ENCODE measurements at places on chromosomes 11 and 22. TPM values are rescaled to one million over a fixed set of nuclear protein-coding genes. Genes with fewer than 3 reads are reported as not detected.

DNA sequence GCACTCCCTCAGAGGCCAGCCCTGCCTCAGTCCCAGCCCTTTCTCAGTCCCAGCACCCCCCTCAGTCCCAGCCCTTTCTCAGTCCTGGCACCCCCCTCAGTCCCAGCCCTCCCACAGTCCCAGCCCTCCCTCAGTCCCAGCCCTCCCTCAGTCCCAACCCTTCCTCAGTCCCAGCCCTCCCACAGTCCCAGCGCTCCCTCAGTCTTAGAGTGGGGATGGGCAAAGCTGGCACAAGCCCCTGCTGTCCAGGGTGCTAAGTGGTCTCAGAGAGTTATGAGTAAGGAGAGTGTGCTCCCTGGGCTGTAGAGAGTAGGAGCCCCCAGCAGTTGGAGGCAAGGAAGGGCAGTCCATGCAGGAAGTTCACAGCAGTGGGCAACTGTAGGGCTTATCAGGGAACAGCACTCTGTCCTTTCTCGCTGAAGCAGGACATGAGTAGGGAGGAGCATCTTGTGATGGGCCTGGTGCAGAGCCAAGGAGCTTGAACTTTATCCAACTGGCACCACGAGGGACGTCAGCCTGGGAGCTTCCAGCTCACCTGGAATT, 51.4 kb upstream of the CRYBB3 start:
- no peak for DNase-seq

Gene BTBD18
- not detected for total RNA-seq

Gene BIK
- 1.7 TPM for total RNA-seq

Gene MPZL2
- total RNA-seq, result 29.8 TPM

Gene PRSS23
- total RNA-seq, result 66.2 TPM

Gene PTPN5
- total RNA-seq, result 1.8 TPM

DNA sequence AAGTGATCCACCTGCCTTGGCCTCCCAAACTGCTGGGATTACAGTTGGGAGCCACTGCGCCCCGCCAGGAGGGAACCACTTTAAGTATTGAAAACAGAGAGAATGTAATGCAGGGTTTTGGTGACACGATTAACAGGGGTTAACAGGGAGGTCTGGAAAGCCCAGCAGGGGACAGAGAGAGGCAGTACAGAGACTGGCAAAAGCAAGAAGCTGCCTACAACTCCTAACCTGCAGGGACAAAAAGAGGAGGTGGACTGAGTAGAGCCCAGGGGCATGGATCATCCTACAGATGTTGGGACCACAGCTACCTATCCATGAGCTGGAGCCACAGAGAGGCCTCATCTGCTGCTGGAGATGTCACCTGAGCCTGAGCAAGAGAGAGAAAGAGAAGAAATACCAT, 1.7 kb upstream of the SPINDOC start:
- DNase-seq, result no peak

- no peak for DNase-seq
These were observed 13.8 kb upstream of the RBM4B start for GRCh38 chr11:66691311-66691980.

Gene MPPED2
- total RNA-seq, result 11.0 TPM

GRCh38 chr11:92941676-92942571, 27.5 kb upstream of the MTNR1B start:
- DNase-seq, result no peak

Gene PARVA
- total RNA-seq, result 90.4 TPM

GRCh38 chr22:38845004-38845740, 1.3 kb upstream of the NPTXR start:
- DNase-seq, result no peak

DNA sequence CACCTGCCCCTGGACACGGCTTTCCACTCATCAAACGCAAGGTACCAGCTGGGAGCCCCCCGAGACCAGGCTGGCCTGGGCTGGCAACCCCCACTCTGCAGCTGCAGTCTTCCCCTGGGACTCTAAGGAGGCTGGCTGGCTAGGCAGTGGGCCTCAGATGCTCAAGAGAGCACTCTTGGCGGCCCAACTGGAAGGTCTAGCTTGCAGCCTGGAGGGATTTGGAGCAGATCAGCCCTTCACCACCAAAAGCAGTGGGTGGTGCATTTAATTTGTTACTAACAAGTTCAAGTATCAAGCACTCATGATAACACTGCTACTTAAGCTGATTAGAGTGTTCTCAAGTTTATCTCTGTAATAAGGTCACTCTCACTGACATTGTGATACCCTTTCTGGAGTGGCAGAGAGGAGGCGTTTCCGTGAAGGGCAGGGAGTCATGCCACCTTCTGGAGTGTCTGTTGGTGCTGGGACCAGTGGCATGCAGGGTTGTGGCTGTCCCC, 21.5 kb downstream of the C22orf23 start:
- no peak for DNase-seq

DNA sequence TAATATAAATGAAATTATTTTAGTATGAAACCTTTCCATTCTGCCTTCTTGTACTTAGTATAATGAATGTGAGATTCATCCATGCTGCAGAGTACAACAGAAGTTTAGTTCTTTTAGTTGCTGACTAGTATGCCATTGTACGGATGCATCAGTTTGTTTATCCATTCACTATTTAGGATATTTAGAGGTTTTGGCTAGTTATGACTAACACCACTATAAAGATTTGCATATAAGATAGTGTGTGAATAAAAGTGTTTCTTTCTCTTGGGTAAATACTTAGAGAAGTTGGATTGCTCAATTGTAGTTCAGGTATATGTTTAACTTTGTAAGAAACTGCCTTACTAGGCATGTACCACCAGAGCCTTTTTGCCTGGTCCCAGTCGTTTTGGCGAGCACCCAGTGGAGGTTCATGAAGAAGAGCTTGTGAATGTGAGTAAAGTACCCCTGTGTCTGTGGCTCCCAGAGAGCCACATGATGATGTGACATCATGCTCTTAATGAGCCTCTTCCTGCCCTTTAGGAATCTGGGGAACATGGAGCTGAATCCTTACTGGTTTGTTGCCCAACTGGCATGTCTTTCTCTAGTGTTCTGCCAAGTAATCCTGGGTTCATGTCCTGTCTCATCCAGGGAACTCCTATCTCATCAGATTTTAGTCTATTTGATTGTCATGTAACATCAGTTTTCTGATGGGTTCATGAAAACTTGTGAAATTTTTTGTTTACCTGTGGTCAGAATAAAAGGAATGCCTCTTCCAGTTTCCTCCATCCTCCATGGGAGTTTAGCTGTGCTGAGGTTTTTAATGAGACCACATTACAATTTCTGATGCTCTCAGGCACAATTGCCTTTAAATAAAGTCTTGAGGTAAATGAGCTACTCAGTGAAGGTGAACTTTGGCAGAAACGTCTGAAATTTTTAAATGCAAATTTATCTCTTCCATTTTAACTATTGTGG, 234.8 kb downstream of the CASP12 start:
- no peak for DNase-seq

Gene PLAAT4
- 26.3 TPM for total RNA-seq

DNA sequence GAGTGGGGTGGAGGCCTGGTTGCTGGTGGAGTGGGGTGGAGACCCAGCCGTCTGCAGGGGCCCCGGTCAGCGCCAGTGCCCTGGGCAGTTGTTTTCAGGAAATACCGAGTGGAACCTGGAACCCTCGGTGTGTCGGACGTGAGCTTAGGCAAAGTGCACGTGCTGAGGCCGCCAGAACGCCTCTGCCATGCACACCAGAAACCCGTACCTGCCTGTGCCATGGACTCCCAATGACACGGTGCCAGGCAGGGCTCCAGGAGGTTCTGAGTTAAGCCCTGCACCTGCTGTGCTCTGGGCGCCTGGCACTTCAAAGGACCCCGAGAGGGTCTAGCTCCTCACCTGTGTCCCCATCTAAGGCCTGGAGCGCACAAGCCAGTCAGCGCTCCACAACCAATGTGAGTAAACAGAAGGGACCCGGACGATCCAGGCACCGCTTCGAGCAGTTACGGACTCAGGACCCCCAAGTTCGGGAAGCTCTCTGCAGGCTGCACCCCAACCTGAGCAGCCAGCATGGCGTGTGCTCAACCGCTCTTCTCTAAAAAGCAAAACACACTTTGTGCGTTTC, 12.3 kb downstream of the TOLLIP start:
- DNase-seq, result no peak

DNA sequence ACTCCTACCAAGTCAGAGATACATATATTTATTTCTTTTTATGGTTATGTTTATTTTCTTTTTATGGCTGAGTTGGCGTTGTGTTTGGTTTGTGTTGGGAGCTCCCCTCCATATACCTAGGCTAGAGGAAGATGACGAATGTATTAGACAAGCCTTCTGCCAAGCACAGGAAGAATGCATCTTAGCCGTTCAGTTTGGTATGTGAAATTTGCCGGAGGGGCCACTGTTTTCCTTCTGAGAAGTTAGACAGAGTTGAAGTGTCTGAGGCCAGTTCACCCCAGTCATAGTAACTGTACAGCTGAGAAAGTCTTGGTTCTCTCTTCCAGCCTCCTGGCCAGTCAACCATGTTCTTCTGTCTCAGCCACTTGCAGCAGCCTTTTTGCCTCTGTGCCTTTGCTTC, 29.8 kb downstream of the TEAD1 start:
- DNase-seq, result no peak

GRCh38 chr11:77175869-77176539, 48.0 kb downstream of the MYO7A start:
- DNase-seq, result no peak

Gene MFRP
- total RNA-seq, result not detected

- DNase-seq, result no peak
These were observed 141.1 kb downstream of the RCN1 start for GRCh38 chr11:32231909-32232493.

GRCh38 chr11:35742707-35743454, 80.3 kb downstream of the TRIM44 start:
- no peak for DNase-seq

DNA sequence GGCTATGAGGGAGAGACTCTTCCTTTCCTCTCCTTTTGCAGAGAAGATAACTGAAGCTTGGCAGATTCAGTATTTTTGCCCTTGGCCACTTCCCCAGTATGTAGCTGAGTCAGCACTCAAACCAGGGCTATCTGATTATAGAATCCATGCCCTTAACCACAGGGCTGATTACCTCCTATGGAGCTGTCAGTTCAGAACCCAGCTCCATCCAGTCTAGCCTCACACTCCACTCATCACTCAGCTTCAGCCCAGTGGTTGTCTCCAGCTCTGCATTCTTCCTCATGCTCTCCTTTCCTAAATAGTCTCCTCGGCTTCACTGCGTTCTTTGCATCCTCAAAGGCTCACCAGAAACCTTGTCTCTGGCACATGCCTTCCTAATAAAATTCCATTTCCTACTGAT, 151.6 kb upstream of the BLID start:
- no peak for DNase-seq

Gene C11orf86
- total RNA-seq, result not detected

Gene BAIAP2L2
- 2.6 TPM for total RNA-seq
